ENCODE measurements at places on chromosomes 5 and 9.
A peak's percentile ranks its signal among the peaks of the same experiment; 100 is the strongest.

DNA sequence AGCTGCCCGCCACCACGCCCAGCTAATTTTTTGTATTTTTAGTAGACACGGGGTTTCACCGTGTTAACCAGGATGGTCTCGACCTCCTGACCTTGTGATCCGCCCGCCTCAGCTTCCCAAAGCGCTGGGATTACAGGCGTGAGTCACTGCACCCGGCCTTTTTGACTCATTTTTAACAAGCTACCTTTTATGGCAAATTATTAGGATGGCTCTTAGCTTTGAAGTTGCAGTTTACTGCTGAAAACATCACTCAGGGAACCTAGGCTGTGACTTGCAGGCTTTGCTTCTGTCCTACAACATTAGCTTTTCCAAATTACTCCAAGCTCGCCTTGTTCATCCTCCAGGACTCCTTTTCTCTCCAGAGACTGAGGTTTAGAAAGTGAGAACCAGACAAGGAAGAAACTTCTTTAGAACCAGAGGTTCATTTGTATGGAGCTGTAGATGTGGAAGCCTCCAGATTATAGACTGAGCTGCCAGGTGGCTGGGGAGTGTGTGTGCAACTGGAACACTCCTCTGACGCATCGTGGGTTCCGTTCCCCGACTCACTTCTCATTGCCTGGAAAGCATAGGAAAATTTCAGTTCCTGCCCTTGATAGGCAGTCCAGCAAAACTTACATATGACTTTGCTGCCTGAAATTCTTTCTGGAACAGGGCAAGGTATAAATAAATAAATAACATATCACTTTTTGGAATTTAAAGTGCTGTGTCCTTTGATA lies 23.8 kb upstream of the SPTAN1 start:
- no peak for DNase-seq

DNA sequence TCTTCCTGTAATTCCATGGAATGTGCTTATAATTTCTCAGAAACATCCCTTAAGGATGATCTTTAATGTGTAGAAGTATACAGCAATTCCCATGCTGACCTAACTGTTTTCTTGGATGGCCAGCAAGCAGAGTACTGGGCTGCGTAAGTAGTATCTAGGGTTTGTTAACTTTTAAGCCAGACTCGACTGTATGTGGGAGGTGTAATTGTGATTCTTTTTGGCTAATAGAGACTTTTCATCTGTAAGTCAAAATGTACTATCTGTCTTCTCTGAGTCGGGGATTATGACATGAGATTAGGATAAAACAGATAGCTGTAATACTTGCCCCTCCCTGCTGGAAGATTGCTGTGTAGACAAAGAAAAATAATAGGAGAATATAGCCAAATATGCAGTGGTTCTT lies 169.3 kb downstream of the SGCD start:
- DNase-seq: no peak

DNA sequence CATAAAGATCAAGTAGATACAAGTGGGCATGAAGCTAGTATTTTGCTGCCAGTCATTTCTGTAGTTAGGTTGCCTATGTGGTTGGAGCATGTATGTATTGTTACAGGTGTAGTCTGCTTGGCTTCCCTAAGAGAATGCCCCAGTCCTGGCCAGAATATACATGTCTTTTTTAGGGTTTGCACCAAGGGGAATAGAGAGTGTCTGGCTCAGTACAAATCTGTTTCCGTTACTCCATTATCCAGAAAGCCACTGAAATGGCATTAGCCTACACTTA lies 23.2 kb downstream of the TGFBR1 start:
- no peak for DNase-seq

DNA sequence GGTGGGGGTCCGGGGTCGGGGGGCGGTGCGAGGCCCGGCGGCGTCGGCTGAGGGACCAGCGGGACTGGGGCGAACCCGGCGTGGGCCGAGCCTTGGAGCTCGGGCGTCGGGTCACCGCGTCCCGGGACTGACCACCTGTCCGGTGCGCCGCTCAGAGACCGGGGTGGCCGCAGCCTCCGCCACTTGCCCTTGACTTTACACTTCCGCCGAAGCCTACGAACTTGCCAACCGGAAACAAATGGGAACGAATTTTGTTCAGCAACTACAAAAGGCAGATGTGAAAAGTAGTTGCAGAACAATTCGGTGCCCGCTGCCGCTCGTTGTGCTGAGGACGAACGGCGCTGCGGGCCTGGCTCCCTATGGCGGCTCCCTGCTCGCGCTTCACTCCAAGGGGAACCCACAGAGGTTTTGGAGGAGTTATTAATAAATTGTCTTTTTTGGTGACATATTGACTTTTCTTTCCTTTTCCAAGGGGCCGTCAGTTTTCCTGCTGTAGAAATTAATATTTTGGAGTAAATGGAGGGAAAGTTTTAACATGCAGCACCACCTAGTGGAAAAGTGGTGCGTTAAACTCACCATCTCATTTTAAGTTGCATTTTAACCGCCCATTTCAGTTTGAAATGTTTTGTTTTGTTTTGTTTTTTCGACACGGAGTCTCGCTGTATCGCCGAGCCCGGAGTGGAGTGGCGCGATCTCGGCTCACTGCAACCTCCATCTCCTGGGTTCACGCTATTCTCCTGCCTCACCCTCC lies 490 bp downstream of the PCBD2 start:
- DNase-seq: peak; percentile 54

DNA sequence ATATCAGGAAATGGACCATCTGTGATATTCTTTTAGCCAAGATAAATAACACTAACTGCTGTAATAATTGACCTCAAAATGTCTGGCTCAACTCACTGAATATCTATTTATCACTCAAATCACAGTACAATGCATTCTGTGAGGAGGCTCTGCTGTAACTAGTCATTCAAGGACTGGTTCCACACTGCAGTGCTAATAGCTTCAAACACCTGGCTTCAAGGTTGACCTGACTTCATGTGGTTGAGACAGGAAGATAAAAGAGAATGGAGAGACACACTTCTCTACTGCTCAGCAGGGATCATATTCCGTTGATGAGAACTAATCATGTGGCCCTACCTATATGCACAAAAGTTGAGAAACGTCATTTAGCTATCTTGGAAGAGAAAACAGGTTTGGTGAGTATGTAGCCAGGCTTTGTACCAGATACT lies 3.4 kb upstream of the RHOBTB3 start:
- DNase-seq: no peak

- DNase-seq: peak; percentile 5
Observed at GRCh38 chr5:83564069-83564749, 92.7 kb downstream of the VCAN start.

DNA sequence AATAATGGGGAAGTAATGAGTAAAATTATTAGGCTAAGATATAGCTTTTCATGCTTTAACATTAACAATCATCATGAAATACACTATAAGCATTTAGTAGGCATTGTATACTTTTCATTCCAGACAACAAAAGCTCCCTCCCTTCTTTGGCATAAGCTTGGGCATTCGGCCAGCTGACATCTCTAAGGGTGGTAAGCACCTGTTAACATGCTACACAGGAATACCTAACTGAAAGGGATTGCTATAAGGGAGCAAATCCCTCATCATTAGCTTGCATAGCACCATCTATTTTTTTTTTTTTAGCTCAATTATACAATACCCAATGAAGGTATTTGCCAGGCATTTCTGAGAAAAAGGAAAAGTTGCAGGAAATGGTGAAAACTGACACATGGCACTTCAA lies 16.6 kb downstream of the STRBP start:
- no peak for DNase-seq

DNA sequence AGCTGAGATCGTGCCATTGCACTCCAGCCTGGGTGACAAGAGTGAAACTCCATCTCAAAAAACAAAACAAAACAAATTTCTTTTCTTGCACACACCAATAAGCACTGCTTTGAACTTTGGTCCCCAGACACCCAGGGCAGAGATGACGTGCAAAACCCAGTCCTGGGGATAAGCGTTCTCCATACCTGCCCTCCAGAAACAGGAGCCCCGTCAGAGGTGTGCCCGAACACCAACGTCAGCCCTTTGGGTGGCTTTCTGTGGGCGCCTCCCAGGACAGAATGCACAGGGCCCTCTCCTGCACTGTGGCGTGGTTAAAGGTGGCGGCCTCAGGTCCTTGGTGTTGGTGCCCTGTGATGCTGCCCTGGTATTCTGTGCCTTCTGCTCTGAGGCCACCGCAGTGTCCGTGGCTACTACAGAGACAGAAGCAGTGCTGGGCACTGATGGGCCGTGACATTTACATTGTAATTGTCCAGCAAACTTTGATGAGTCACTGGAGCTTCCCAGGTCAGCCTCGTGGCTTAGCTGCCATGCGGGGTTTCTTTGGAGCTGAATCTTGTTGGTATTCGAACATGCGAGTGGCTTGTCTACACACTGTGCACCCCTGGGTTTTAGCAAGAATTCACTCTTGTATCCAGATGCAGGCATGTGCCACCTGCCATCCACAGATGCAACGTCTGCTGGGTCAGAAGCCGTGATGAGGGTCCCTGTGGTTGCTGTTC lies 9.8 kb downstream of the PPP1R26 start:
- no peak for DNase-seq

DNA sequence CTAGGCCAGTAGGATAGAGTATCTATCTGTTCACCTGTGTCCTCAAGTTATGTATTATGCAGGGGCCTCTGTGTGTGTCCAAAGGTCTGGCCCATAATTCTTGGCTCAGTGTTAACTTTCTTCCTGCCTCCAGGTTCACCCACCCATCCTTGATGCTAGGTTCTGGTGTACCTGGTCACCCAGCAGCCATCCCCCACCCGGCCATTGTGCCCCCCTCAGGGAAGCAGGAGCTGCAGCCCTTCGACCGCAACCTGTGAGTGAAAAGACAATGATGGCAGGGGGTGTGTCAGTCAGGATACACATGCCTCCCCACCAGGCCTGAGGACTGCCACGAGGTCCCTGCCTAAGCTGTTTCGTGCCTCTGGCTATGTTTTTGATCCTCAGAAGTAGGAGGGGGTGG lies 27.6 kb downstream of the TCF7 start:
- DNase-seq: no peak

DNA sequence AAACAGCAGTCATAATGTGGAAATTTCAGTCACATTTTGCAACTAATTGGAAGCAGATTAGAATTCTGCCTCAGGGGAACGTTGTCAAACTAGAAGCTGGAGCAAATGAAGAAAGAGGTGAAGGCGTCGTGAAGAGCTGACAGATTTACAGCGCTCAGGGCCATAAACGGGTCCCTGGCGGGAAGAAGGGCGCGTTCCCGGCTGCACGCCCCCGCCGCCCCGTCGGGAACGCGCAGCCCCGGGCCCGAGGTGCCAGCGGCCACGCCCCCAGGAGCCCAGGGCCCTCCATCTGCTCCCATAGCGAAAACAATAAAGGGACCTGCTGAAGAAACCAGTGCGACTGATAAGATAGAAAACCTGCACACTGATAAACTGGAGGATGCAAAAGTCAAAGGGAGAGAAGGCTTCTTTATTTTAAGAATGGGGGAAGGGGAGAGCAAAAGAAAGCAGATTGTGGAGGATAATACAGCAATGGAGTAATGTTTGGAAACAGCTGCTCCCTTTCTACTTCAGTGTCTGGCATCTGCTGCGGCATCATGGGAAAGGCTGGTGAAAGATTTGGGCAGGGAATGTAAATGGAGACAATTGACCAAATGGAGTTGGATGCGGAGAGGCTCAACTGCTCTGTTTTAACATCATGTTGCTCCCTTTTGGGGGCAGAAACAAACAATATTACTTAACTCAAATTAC lies 11.1 kb downstream of the ZNF608 start:
- DNase-seq: no peak

DNA sequence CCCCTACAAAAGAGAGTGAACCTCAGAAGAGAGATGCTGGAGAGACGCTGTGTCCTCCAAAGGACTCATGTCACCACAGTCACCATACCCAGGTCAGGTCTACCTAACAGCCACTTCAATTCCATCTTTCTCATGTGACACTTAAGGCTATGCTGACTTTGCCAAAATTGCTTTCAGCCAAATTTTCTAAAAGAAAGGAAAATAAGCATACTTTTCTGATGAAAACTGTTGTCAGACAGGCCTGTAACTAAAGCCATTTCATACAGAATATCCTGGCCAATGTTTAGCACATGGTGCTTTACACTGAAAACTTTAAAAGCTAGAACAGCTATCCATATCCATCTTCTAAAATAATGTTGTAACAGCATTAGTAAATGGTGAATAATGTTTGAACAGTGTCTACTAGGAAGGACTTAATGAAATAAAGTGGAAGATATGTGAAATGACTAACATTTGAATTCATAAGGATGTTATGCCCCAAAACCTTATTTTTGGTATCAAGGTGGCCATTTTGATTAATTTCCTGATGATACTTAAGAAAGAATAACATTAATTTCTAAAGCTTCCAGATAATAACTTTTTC lies 97.2 kb downstream of the NFIB start:
- no peak for DNase-seq

- no peak for DNase-seq
Observed at GRCh38 chr9:93918061-93918460, 37.1 kb downstream of the BARX1 start.

- no peak for DNase-seq
Observed at GRCh38 chr9:138060365-138060764, 182.8 kb downstream of the CACNA1B start.

- DNase-seq: no peak
Observed at GRCh38 chr5:134459010-134459403, 47.3 kb upstream of the CDKN2AIPNL start.

DNA sequence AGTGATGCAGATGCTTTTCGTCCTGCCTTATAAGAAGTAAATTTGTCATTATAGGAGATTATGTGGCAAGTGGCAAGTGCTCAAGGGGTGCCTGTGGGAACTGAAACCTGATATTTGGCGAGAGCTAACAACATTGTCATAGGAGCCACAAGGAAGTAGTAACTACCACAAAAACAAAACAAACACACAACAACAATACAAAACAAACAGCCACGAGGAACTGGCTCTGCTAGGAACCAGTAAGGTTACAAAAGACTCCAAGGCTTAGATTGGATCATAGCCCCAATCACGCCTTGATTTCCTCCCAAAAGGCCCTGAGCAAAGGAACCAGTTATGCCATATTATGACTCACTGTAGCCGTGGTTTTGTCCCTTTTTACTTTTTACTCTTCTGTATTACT lies 1045.2 kb downstream of the CDH12 start:
- no peak for DNase-seq

DNA sequence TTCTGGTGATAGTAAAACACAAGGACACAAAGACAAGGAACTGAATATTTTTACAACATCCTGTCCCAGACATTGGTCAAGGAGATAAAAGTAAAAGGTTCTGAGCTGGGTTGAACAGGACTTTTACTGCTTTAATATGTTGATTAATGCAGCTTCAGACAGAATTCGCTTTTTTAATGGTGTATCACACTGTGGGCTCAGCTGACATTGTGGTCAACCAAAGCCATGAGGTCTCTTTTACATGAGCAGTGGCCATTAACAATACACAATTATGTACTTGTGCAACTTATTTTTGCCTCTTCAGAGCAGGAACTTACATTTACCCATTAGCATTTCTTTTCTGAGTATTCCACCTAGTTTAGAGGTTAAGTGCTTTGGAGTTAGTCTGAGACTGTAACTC lies 22.8 kb upstream of the ERBIN start:
- no peak for DNase-seq

DNA sequence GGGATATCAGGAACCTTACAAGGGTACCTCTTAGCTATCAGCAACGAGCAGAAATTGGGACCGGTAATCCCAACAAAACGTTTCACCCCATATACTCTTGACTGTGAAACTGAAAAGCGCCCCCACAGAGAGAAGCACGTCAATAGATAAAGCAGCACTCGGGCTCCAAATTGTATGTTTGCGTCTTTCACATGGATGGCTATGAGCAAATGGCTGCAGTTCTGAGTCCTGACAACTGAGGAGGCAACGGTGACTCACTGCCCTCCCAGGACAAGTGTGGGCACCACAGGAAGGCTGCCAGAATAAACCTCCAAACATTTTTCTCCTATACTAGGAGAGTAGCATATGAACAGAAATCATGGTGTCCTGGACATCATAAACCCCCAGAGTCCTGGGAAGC lies 36.6 kb downstream of the SEMA4D start:
- no peak for DNase-seq

All from CD4-positive, alpha-beta T cell treated with Interleukin-6 at 100 ng/mL for 8 hours (primary cell).